ENCODE measurements at places on chromosomes 6 and 20.

DNA sequence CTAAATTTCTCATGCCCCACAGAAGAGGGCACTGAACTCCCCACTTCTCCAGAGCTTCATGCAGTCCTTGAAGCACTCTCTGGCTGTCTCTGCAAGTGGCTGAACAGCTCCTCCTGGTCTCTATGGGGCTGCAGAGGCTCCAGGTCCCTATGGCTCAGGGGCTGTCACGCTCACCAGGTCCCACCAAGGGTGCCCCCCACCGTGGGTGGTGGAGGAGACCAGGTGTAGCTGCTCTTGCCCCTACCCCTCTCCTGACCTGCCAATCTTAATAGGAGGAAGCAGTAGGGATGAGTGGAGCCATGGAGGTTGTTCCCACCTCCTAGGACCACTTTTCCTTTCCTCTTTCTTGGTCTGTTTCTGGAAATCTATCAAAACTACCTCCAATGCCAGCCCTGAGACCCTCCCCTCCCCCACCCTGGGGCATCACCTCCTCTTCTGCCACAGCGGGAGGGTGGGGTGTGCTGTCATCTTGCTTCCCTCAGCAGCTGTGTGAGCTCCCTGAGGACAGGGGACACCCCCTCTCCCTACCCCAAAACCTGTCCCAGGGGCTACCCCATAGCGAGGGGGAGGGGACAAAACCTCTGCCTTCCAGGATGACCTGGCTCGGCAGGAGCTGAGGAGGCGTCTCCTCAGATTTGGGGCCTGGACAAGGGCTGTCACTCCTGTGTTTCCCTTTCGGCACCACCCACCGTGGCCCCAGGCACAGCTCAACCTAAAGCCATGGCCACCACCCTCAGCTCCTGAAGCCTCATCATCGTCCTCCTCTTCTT is 12.0 kb upstream of the RAET1E start:
- no peak for DNase-seq

DNA sequence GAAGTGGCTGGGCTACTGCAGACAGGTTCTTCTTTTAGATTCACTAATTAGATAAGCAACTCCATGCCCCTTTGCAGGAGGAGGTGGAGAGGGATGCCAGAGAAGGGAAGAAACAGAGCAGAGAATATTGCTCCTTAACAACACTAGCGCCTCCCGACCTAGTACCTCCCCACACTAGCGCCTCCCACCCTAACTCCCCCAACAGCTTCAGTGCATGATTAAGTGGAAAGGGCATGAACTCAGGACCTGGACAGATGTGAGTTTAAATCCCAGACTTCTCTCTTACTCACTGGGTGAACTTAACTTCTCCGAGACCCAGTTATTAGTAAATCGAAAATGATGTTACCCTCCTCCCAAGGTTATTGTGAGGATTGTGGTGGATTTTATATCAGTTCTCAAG is 25.7 kb downstream of the STX11 start:
- DNase-seq, result no peak

- no peak for DNase-seq
Measured at GRCh38 chr6:40722091-40722490, 134.9 kb upstream of the LRFN2 start.

DNA sequence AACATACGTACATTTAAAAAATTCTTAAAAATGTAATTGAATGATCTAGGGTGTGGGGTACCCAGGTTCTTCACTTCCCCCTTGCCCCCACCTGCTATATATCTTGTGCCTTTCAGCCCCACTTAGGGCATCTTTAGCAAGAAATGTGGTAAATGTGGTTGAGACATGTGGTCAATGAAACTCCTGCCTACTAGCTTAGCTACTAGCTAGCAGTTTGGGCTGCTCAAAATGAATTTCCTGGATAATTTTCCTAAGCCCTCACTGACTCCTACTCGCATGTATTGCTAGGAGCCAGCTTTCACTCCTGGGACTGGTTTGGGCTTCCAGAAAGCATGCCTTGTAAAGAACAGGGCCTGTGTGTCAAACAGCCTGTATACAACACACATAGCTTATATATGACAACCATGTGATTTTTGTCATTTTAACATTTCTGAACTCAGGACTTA is 257.3 kb downstream of the ATXN1 start:
- DNase-seq, result no peak

DNA sequence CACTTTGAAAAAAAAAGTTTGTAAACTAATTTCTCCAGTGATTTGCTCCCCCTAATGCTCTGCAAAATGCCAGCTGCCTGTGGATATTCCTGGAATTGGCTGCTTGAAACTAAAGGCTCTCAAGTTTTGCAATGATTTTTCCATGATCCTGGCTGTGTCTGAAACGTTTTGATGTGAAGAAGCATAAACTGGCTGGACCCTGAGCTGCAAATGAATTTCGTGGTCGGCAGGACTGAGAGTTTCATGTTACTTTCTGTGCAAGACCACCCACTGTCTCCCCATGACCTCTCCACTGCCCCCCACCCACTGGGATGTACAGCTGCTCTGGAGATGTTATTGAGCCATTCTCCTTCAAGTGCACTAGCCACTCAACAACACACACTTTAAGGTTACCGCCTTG is 171.3 kb upstream of the SSTR4 start:
- DNase-seq, result no peak

DNA sequence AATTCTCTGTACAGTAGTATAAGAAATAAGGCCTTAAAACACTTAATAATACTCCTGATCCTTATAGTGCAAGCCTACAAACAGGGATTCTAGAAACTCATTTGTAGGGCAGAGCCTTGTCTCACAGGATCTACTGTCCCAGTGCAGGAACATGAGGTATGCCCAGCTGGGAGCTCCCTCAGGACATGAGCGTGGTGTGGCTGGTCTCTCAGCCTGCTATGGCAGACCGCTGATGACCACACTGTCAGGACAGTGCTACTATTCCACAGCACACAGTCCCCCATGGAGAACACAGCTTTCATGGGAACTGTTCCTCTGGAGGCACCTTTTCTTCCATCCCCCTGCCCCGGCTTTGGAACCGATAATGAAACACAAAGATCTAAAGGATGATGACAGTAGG is 53.0 kb downstream of the SERAC1 start:
- no peak for DNase-seq

GRCh38 chr6:50846852-50847155 is 28.1 kb downstream of the TFAP2B start:
- DNase-seq, result no peak

- DNase-seq, result no peak
Measured at GRCh38 chr6:38527371-38527770, 112.4 kb downstream of the BTBD9 start.

GRCh38 chr6:139533171-139533570 is 158.7 kb upstream of the CITED2 start:
- DNase-seq, result no peak

DNA sequence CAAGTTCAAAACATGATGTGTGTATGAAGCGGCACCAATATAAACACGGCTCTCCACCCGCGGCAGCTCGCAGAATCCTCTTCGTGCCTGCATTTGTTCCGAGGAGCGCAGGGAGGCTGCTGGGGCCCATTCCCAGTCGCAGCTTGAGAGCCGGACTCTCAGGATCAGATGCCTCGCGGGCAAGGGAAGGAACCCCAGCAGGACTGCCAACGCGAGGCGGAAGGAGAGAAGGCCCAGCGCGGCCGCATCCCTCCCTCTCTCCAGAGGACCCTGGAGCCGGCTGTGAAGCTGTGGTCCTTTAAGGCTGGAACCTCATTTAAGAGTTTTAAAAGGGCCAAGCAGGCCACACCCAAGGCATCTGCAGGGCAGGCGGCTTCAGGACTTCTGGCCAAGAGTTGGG is 44.2 kb upstream of the ZBP1 start:
- DNase-seq, result no peak

- DNase-seq, result no peak
Measured at GRCh38 chr6:161954077-161954476, 680.2 kb upstream of the AGPAT4 start.

- no peak for DNase-seq
Measured at GRCh38 chr20:57008217-57008616, 258.2 kb downstream of the BMP7 start.

- no peak for DNase-seq
Measured at GRCh38 chr6:63267828-63268227, 52.0 kb downstream of the LGSN start.

All from stimulated activated CD4-positive, alpha-beta T cell treated with anti-CD3 and anti-CD28 coated beads, Interleukin-4, amount 100 ng/mL, for 24 hours (primary cell).